Daoy (cell line): ENCODE measurements at places on chromosomes 6 and 20.

DNA sequence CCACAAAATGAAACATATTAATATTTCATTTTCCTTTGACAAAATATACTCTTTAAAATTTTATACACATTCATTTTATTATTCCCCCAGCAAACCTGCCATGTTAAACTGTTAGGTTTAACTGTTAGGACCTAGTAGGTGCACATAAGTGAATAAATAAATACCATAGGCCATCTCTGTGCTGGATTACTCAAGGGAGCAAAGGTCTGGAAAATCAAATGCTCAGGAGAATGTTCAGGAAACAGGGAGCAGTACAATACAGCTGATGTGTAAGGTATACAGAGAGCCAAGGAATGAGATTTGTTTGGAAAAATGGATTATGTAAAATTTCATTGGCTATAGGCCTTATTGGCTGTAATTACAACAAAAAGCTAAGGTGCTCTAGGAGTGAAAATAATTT lies 339.3 kb downstream of the BCKDHB start:
- DNase-seq, result no peak

GRCh38 chr20:53764415-53764800 lies 170.8 kb upstream of the ZNF217 start:
- no peak for DNase-seq

DNA sequence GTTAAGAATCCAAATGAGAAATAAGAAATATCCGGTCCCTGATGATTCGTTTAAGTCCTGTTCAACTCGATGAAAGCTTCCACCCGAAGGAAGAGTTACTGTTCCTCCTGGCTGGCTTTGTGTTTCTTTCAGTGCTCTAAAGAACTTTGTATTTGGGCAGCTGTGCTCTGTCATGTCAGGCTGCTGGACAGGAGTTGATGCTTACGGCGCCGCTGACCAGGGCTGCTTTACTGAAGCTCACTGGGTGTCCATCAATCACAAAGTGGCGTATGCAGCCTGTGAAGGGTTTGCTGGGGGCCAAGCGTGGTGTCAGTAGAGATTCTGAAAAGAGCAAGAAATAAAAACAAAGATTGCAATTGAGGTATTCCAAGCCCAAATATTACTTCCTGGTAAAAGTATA lies 21.9 kb downstream of the FAM229B start:
- DNase-seq, result no peak

GRCh38 chr6:56890683-56891429 lies 64.1 kb upstream of the BEND6 start:
- peak; percentile 81 for DNase-seq

GRCh38 chr6:19632230-19632629 lies 204.9 kb upstream of the ID4 start:
- DNase-seq, result no peak

GRCh38 chr20:21265261-21266190 lies 37.6 kb upstream of the XRN2 start:
- no peak for DNase-seq

- DNase-seq, result peak; percentile 96
Measured at GRCh38 chr6:31366693-31367470, 9.9 kb upstream of the HLA-B start.

DNA sequence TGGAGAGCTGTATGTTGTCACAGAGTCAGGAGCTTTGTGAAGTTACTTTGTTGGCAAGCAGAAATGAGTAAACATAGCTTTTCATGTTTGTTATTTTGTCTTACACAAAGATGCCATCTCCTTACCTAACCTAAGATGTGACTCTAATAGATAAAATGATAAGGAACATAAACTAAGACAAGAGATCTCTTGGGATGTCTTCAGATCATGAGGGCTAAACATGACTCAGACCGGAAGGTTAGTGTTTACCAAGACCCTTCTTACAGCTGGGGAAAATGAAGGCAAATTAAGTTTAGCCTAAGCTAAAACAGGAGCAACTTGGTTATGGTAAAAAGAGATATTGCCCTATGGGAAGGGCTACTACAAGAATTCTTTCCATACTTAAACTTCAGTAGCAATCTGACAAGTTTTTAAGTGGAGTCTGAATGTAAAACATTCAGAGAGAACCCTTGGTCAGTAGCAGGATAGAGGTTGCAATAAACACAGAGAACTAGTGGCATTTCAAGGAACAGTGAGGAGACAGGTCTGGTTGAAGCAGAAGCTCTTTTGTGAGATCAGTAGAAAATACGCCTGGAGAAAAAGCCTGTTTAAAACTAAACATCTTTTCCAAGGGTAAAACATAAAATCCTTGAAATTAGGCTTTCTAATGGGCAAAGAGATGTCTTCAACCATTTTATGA lies 29.9 kb downstream of the SGK1 start:
- DNase-seq, result peak; percentile 19

- no peak for DNase-seq
Measured at GRCh38 chr20:25676164-25676809, 20.4 kb downstream of the ZNF337 start.

- peak; percentile 66 for DNase-seq
Measured at GRCh38 chr6:77650098-77650663, 2.7 kb upstream of the MEI4 start.

DNA sequence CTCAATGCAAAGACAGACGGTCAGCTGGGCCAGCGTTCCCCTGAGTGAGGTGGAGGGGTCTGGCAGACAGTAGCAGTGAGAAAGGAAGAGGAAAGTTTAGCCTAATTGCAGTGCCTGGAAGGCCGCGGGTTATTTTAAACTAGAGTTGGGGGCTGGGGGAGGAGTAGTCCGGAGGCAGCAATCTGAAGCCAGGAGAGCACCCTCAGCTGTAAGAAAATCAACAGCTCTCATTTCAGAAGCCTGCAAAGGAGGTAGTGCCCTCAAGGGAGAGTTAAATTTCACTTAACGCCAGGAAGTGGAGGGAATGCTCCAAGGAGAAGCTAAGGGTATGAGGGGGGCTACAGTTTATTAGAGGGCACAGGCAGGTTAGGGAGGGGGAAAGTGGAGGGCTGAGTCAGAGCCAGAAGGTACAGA lies 26.9 kb downstream of the RING1 start:
- DNase-seq, result no peak

DNA sequence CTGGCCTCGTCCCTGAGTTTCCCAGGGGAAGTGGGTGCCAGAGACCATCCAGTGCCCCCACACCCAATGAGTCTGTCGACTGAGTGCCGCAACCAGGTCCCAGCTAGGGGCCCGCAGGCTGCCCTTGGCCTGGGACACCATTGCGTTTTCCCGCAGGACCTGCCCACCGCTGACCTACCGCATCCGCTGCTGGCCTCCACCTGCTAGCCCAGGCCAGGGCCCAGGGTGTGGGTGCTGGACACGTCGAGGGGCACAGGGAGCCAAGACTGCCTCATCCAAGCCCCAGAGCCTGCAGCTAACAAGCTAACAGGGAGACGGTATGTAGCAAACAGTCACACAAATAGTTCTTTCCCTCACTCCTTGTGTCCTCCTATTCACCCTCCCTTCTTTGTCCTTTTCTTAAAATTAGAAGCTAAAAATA lies 97.7 kb downstream of the TMEM242 start:
- no peak for DNase-seq

DNA sequence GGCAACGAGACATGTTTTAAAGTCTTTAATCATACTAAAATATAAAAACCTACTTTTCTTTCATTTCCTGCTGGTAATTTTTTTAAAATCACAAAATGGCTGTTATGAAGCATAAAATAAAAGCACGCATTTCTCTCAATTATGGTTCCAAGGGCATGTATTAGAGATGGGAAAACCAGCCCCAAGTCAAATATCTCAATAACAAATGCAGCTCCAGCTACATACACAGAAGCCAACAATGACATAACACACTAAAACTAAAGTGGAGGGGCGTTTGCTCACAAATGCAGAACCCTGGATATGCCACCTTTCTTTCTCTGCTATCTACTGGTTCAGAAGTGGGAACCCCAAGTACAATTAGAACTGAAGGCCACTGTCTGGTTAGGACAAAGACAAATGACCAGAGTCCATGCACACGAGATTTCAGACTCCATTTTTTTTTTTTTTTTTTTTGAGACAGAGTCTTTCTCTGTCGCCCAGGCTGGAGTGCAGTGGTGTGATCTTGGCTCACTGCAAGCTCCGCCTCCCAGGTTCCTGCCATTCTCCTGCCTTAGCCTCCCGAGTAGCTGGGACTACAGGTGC lies 27.8 kb downstream of the EZR start:
- no peak for DNase-seq

- DNase-seq, result no peak
Measured at GRCh38 chr20:34415079-34415478, 52.0 kb downstream of the ITCH start.

DNA sequence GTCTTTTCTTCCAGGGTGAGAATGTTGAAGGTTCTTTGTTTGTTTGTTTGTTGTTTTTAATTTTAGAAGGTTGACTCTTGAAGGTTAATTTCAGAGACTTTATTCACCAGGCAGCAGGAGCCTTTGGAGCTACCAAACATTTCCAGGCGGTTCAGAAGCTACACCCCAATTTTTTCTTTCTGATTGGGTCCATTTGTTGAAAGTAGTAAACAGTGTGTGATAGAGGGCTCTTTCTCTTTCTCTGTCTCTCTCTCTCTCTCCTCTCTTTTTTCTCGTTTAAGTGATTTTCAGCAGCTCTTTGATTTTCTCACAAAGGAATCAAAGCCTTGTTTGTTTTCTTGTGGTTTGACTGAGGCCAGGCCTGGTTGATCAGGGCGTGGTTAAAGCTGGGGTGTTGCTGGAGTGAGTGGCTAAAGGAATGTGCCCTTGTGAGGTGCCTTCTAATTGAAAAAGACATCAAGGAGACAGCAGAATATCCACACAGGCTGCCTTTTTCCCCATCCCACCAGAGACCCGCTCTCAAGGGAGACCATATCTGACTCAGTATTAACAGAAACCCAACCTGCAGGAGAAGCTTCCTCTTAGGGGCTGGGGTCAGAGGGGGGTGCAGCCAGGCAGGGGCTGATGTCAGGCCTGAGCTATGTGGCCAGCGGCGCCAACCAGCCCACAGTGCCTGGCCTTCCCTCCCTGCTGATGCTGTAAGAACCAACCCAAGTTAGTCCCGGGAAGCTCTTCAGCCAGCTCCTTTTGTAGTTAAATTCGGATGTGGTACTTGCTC lies 40.4 kb upstream of the NAA20 start:
- DNase-seq, result peak; percentile 90

- DNase-seq, result no peak
Measured at GRCh38 chr6:6125495-6125894, 118.8 kb upstream of the NRN1 start.

GRCh38 chr6:2733736-2734480 lies 16.8 kb downstream of the MYLK4 start:
- no peak for DNase-seq

- DNase-seq, result no peak
Measured at GRCh38 chr20:20228351-20228750, 139.6 kb upstream of the INSM1 start.

DNA sequence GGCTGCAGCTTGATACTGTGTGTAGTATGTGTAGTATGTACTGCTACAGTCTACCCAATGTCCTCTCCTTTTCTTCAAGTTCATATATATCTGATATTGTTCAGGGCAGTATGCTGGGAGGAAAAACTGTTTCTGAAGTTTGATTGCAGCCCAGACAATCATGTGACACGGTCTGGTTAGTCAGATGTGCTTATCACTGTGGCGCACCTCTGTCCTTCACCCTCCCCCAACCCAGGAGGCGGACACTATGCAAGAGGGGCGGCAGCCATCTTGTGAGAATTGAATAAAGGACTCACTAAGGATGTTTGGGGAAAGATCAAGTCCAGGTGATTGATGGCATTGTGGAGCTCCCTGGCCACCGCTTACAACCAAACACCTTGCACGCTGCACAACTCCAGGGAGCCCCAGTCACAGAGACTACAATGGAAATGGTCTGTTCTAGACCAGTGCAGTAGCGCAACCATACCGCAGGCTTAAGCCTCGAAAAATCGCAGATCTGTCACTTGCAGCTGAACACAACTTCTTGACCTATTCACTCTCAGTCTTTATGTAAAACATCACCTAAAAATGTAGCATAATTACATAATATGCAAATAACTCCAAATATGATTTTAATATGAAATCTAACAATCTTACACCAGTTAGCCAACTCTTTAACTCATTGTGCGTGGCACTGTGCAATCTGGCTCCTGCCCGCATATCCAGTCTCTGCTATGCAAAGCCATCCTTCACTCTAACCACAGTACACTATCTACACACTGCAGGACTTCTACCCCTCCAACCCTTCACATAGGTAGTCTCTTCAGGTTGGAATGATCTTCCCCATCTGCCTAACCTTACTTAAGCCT lies 79.3 kb downstream of the VGLL2 start:
- peak; percentile 6 for DNase-seq

DNA sequence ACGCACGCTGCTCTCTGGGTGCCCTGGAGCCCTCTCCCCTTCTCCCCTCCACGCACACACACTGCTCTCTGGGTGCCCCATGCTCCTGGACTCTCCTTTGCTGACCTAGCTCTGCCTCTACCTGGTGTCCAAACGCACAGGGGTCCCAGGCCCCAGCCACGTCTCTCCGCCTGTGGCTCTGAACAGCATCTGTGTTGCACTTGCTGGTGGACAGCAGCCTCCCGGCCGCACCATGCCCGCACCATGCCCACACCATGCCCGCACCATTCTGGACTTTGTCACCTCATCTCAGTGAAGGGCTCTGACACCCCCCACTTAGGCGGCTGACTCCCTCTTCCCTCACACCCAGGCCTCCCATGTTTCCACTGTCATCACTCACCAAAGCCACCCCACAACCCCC lies 21.8 kb downstream of the TCFL5 start:
- DNase-seq, result no peak

GRCh38 chr20:39674842-39675241 lies 712.7 kb downstream of the DHX35 start:
- DNase-seq, result no peak

GRCh38 chr20:21615617-21616080 lies 89.8 kb upstream of the PAX1 start:
- DNase-seq, result peak; percentile 76

GRCh38 chr6:146913842-146914488 lies 290.3 kb upstream of the STXBP5 start:
- DNase-seq, result peak; percentile 99

DNA sequence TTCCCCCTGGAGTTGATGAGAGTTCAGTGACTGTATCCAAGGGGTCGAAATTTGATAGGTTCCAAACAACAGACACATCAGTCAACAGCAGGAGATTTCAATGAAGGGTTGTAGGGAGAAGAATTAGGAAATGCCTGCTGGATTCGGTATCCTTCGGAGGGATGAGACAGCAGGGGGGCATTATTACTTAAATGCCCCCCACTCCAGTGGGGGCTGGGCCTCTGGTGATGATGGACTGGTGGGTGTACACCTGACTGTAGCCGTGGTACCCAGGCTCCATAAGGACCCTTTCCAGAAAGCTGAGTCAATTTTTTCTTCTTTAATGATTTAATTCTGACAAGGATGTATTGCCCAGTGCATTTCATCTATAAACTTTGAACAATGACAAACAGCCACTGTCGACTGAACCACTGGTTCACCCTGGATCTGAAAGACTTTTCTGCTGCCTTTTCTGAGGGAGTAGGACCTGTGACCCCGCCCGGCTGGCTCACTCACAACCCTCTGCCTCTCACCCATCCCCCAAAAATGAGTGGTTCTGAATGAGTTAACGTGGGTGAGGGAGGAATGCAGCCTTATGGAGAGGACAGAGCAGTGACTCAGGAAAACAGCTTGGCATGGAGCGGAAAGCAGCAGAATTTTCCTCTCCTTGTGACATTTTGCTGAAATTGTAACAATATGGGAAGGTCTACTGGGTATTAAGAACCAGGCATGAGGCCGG lies 41.0 kb downstream of the ZMYND8 start:
- DNase-seq, result peak; percentile 95
